Activated CD8-positive, alpha-beta memory T cell treated with anti-CD3 and anti-CD28 coated beads for 1 hour (primary cell): ENCODE measurements at places on chromosomes 7 and 10.

GRCh38 chr10:97684866-97685394 is 2.1 kb downstream of the AVPI1 start:
- DNase-seq, result no peak

- DNase-seq, result peak; percentile 29
These were observed 94.7 kb upstream of the EFCAB10 start for GRCh38 chr7:105675934-105676371.

- DNase-seq, result no peak
These were observed 34.3 kb downstream of the LRRC18 start for GRCh38 chr10:48905311-48905710.

- no peak for DNase-seq
These were observed at the start of gene DIP2C for GRCh38 chr10:689452-690371. Gene DIP2C (minus strand): TSS chr10:689668. CDS start chr10:689578, 90 bp downstream.

DNA sequence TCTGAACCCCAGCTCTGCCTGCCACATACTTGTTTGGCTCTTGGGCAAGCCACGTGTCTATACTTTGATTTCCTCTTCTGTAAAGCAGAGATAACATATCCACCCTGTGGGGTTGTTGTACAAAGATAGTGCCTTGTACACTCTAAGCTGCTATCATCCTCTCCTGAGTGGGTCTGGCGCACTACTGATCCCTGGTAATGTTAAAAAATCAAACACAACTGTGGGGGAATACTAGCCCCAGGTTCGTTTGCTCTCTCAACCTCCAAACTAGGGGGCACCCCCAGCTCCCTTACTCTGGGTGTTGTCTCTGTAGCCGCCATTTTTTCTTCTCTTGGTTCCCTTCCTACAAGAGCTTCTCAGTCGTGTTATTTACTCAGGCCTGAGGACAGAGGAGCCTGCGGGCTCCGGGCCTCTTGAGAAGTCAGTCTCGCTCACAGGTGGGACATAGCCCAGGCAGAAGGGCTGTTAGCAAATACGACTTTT is 1.0 kb downstream of the POLM start:
- no peak for DNase-seq

GRCh38 chr10:25049966-25050365 is 33.6 kb downstream of the THNSL1 start:
- no peak for DNase-seq
